Inflammatory macrophage treated with lipopolysaccharide for 4 hours (primary cell): ENCODE measurements at places on chromosomes 4 and X.

- no peak for DNase-seq
Measured at GRCh38 chr4:13347517-13348125, 136.5 kb downstream of the RAB28 start.

GRCh38 chrX:133185119-133185518 lies 33.0 kb downstream of the TFDP3 start:
- no peak for DNase-seq

DNA sequence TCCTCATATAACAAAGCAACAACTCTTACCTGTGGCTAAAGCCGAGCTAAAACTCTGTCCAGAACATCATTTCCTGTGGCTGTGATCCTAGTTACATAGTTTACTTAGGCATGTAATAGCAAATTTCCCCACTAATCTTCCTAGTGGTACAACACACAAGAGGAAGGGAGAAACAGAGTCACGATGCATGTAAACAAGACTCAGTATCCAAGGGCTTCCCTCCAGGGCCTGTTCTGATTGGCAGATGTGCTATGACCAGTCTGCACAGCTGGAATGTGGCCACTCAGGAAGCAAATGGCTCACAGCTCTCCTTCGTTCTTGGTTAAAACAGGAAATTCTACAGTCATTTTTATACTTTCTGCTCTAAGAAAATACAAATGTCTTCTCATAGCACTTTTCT lies 49.2 kb upstream of the PRSS48 start:
- DNase-seq = no peak

DNA sequence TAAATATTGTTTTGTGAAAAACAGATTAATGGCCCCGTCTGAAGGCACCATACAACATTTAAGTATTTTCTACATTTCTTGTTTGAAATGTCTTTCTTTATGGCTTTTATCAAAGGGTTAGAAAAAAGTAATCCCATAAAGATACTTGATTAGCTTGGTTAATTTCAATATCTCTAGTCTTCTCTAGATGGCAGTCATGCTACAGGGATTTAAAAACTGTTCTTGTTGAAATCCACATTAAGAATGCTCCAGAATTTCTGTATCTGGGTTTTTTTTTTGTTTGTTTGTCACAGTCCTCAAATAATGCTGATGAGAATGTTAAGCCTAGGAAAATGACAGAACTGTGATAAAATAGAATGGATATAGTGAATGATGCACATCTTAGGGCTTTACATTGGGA lies 109.0 kb upstream of the AADAT start:
- DNase-seq = no peak

DNA sequence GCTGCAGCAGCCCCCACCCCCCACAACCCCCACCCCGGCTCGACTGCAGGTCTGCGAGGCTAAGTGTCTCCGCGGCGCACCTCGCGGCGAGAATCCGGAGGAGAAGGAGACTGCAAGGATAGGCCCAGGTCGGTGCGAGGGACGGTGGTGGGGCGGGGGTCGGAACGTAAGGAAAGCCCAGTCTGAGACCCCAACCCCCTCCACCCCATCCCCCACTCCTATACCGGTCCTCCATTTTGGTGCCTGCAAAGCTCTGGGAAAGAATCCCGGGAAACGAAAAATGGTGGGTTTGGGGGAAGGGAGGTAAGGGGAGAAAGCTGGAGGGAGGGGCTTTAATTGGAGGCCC lies 614 bp downstream of the BEX3 start:
- DNase-seq = no peak

GRCh38 chrX:43493756-43494155 lies 162.3 kb upstream of the MAOA start:
- no peak for DNase-seq

DNA sequence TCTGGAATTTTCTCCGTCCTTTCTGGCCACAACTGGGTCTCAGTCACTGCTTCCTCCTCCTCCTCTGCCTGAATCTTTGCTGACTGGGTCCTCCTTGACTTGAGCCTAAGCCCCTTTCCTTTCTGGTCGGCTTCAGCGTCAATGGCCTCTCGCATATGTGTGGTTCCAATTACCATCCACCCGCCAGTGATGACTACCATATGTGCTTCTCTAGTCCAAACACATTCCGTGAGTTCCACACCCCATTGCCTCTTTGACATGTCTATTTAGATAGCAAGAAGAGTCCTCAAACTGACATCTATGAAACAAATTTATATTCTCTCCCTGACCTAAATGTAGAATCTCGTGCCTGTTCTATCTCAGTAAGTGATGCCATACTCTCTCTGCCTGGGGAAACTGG lies 19.8 kb downstream of the MXRA5 start:
- DNase-seq = no peak

GRCh38 chr4:572594-572993 lies 3.5 kb downstream of the TMEM271 start:
- DNase-seq = no peak

DNA sequence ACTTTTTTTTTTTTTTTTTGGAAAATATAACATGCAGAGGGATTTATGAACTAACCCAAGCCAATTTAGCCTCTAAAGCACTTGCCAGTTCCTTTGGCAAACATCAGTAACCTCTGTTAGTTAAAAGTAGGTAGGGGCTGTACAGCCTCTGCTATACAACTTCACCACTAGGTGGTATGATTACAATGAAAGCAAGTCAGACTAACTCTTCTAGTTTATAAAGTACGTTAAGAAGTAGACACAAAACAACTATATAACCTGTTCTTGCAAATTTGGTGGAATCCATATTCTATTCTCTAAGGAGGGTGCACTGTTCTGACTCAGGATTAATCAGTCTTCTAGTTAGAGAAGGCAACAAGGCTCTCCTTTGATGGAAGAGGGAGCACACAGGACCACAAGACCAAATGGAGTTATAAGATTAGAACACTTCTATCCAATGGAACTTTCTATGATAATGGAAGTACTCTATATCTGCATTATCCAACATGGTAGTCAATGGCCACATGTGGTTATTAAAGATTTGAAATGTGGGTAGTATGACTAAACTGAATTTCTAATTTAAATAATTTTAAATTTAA lies 12.8 kb downstream of the AIMP1 start:
- peak; percentile 37 for DNase-seq

- no peak for DNase-seq
Measured at GRCh38 chrX:21666679-21667078, 8.5 kb upstream of the KLHL34 start.

DNA sequence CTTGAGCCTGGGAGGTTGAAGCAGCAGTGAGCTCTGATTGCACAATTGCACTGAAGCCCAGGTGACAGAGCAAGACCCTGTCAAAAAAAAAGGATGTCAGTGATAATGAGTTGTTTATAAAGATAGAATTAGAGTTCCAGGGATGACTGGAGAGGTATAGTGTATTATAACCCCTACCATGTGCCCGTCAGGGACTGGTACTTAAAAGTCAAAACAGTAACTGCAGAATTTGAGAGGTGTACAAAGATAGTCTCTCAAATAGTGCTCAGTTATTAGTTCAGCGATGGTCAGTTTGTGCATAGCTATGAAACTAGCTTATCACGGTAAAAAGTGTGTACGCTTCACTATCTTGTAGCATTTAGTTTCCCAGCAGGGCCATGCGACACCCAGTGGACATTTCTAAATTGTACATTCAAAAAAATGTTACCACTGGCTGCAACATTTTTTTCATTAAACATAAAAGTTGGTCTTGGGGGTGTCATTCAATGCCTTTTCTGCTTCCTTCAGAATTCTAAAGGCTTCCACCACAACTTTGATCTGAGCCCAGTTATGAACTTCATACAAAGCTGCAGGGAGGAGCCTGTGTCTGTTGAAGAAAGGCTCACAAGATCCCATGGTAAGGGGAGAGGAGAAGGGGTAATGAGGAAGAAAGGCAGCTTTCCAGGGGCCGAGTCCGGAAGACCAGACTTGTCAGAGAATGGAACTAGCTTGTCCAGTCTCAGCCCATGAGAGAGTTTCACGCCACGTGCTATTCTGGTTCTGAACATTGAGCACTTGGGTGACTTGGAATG lies 9.2 kb upstream of the GYG2 start:
- no peak for DNase-seq

- peak; percentile 7 for DNase-seq
Measured at GRCh38 chrX:155767051-155767875, 113.9 kb upstream of the VAMP7 start.

- DNase-seq = peak; percentile 38
Measured at GRCh38 chr4:55183926-55184599, 58.7 kb upstream of the KDR start.

DNA sequence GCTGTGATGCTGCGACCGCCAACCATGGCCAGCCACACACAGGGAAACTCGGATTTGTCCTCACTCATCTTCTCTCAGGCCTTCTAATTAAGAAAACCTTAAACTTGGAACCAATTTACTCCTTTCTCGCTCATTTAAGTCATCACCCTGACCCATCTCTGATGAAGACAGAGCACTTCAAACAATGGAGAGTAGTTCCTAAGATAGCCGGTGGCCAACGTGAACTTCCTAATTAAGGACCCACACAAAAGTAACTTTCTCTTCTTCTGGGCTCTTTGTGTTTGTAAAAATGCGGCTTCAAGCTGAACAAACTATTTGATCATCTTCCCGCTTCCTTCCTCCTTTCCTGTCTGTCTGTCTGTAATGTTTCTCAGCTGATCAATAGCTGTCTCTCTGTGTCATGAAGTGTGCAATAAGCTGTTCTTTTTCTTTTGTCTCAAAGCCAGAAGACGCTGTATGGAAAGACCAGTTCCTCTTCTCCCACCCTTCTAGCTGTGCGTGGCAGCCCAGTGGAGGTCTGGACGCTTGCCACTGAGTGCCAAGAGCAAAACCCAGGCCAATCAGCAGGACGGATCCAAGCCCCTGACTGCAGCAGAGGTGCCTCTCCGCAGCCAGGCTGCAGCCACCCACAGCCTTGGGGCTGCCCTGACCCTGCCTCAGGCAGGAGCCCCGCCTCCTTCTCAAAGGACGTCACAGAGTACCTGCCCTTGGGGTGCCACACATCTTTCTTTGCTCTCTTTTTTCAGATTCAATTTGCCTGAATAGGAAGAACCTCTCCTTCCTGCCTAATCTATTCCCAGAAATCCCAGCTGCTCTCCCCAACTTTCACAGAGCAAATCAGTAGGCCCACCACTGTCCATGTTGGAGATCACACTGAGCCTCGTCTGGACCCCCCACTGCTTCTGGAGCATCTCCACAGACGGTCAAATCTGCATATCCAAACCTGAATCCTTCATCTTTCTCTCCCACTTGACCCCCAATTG lies 59.3 kb downstream of the MAML3 start:
- DNase-seq = peak; percentile 92

GRCh38 chr4:145670422-145670821 lies 9.5 kb upstream of the C4orf51 start:
- DNase-seq = no peak

- no peak for DNase-seq
Measured at GRCh38 chr4:14841801-14842768, 160.2 kb upstream of the CPEB2 start.

DNA sequence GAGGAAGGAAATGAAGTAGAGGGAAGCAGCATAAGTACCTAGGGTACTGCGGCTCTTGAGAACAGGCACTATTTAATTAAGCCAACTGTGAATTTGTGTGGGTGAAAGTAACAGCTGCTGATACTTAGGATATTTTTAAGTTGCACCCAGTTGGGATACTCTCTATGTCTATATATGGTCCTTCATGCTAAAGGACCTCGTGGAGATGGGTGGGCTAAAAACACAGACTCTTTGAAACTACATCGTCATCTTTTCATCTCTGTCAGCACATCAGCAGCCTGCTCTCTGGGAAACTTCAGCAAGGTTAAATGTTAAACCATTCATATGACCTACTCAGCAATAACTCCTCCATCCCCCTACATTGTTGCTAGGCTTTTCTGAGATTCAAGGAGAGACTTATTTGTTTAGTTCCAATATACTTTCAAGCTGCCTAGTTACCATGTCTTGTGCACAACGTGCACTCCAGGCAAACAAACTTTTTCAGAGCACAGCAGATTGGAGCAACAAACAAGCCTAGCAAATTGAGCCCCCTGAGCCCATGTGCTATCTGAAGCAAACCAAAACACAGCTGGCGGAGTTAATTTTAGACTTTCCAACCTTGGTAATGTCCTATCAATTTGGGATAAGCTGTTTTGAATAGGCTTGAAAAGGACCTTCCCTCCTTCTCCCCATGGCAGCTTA lies 6.2 kb upstream of the MOB1B start:
- no peak for DNase-seq

- no peak for DNase-seq
Measured at GRCh38 chr4:177100307-177100706, 209.4 kb upstream of the NEIL3 start.

- DNase-seq = no peak
Measured at GRCh38 chr4:169307576-169307975, 36.8 kb upstream of the SH3RF1 start.

GRCh38 chr4:15809058-15809457 lies 30.9 kb downstream of the CD38 start:
- peak; percentile 89 for DNase-seq

DNA sequence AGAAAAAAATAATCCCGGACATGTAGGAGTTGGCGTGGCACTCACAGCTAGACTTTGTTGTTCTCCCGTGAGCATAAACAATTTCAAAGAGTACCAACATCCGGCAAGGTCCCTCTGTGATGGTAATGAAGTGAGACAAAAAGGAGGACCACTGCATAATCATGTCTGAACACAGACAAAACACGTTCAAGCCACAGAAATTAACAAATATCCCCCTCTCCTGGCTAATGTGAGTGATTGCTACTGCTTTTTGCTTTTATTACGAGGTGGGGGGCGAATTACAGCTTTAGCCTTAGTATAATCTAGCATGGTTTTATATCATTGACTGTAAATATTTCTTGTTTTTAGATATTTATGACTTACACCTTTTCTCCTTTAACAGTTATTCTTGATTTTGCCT lies 118.5 kb downstream of the PLS3 start:
- no peak for DNase-seq

DNA sequence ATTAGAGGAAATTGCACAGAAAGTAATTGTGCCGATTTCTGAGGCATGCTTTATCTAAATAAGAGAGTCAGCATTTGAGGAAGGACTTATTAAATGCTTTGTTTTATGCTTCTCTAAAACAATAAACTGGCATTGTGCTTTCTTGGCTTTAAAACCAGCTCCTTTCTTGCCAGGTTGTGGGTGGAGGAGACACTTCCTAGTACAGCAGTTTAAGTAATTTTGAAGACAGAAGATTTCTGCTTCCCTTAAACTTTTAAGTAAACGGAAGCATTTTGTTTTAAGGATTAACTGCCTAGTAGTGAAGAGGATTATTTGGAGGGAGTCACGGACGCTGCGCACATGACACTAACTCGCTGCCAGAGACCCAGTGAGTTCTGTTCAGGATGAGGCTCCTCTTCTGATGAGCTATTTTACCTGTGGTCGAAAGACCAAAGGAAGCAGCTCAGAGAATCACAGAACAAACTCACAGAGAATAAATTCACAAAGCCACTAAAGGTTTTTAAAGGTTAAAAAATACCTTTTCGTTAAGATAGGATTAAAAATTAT lies 169.5 kb downstream of the TLL1 start:
- DNase-seq = no peak

- no peak for DNase-seq
Measured at GRCh38 chr4:16082426-16083240, 1.2 kb downstream of the PROM1 start.
